Bronchial epithelial cell (primary cell): ENCODE measurements at places on chromosomes 4 and X.
A peak's percentile ranks its signal among the peaks of the same experiment; 100 is the strongest.

DNA sequence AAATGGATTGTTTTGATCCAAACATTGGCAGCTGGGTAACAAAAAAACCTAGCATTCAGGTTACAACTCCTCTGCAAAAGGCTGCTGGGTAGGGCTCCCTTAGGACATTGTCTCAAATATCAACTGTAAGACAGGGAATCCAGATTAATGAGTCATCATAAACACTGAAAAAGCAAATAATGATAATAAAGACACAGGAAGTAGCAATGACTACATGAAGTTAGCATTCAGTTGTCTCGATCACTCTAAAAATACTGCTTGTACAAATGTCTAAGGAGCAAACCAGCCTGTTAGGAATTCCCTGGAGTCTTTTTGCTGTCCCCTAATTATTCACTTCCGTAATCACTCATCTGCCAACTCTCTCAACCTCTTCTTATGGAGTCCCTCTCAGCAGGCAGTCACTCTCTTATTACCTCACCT lies 259.2 kb downstream of the GPC3 start:
- peak; percentile 93 for DNase-seq

GRCh38 chrX:155026420-155026726 lies 271 bp upstream of the FUNDC2 start:
- DNase-seq, result no peak

GRCh38 chrX:52363247-52363883 lies 5.5 kb upstream of the XAGE2 start:
- no peak for DNase-seq

DNA sequence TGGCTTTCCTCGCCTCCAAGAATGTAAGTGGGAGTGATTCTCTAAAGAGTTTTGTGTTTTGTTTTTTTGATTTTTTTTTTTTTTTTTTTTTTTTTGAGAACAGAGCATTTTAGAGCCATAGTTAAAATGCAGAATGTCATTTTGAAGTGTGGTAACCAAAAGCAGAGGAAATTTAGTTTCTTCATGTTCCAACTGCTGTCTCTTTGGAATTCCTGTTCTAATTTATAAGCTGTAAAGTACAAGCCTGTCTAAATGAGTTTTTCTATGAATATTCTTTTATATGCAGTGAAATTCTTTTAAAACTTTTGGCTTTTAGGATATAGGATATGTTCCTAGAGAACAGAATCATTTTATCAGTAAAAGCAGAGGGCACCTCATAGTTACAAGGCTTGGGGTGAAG lies 74.2 kb downstream of the KIT start:
- DNase-seq, result no peak

GRCh38 chr4:148632476-148632875 lies 190.3 kb upstream of the NR3C2 start:
- DNase-seq, result peak; percentile 73

GRCh38 chrX:71301195-71301924 lies at the start of gene ITGB1BP2:
Gene ITGB1BP2 (plus strand): TSS chrX:71301750. CDS start chrX:71301807, 57 bp downstream.
- no peak for DNase-seq
